NCI-H2081 (cell line): ENCODE measurements at places on chromosomes 6 and 20.

GRCh38 chr20:4896119-4896702, 105.1 kb downstream of the SLC23A2 start:
- DNase-seq: no peak

DNA sequence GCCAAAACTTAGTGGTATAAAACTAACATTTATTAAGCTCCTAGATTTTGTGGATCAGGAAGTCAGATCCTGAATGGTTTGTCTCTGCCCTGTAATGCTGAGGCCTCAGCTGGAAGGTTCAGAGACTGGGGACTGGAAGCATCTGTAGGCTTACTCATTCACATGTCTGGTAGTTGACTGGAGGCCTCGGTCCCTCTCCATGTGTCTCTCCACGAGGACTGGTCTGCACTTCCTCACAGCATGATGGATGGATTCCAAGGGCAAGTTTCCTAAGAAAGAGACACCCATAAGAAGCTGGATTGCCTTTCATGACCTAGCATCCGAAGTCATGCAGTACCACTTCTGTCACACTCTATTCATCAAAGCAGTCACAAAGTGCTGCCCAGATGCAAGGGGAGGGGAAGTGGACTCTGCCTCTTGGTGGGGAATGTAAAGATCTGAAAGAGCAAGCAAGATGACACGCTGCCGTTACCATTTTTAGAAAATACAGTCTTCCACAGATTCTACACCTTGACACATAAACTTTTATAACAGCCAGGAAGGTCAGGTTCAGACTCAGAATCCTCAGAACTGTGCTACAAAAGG, 17.2 kb upstream of the MDGA1 start:
- no peak for DNase-seq

- DNase-seq: no peak
These were observed 210.0 kb upstream of the SOX4 start for GRCh38 chr6:21383450-21384085.

- DNase-seq: no peak
These were observed 109.4 kb downstream of the GRM4 start for GRCh38 chr6:34036357-34037069.

DNA sequence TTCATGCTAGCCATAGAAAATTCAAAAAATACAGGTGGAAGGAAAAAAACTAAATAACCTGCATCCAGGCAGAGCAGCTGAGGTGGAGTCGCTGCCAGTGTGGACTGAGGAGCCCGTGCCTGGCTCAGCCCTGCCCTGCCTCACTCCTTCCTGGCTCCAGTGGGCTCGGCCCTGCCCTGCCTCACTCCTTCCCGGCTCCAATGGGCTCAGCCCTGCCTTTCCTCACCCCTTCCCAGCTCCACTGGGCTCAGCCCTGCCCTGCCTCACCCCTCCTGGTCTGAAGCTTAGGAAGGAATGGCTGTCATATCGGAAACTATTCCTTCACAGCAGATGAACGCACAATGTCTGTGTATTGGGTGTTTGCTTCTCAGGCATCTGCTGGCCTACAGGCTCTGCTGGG, 142.1 kb downstream of the SMOC2 start:
- no peak for DNase-seq

DNA sequence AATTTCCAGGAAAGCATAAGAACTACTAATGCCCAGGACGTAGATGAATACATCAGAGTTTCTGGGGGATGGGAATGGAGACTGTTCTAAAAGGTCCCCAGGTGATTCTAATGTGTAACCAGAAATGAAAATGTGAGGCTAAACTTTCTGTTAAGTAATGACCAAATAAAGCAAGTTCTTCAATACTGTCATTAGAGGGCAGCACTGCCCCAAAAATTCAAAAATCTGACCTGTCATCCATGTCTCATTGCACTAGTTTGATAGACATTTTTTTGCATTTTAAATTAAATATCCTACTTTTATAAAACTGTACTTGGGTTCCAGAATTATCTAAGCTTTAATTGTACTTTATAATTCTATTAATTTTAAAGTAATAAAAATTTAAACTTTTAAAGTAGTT, 94.9 kb downstream of the RFX6 start:
- peak; percentile 49 for DNase-seq
